ENCODE measurements at places on chromosomes 13 and 19.
A peak's percentile ranks its signal among the peaks of the same experiment; 100 is the strongest.

DNA sequence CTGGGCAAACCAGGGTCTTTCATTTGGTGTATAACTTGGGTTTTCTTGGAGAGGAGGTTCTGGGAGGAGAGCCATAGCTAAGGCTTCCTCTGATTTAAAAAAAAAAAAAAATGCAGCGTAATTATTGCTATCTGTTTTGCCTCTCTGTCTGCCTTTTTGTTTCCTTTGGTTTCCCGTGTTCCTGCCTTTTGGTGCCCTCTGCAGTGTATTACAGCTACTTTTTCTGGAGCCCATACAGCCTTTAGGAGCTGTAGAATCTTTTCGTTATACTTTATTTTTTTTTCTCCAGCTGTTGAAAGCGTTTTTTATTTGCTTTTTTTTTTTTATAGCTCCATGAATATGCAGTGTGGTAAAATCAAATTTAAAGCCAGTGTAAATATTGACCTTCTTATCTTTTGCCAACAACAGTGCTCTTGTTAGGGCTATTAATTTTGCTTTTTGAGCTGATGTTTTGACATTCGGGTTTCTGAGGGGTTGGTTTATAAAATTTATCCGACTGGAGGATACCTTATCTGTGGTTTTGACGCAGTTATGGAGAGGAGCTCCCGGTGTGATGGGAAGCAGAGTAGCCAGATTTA lies 38.1 kb downstream of the ZNF493 start:
- no peak for DNase-seq

DNA sequence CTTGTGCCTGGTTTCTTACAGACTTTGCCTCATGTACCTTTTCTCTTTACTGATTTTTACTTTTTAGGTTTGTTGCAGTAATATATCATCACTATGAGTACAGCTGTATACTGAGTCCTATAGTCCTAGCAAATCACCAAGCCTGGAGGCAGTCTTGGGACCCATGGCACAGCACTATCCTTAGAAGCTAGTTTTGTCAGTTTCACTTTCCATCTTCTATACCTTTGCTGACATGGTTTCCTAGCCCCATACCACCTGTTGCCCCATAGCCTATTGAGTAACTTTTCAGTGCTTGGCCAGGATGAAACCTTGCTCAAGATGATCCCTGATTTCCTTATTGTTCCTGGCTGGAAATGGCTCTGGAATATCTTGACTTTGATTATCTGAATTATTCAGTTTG lies 826.4 kb downstream of the GPC5 start:
- no peak for DNase-seq

- no peak for DNase-seq
Measured at GRCh38 chr13:72798817-72799216, 16.9 kb downstream of the PIBF1 start.

DNA sequence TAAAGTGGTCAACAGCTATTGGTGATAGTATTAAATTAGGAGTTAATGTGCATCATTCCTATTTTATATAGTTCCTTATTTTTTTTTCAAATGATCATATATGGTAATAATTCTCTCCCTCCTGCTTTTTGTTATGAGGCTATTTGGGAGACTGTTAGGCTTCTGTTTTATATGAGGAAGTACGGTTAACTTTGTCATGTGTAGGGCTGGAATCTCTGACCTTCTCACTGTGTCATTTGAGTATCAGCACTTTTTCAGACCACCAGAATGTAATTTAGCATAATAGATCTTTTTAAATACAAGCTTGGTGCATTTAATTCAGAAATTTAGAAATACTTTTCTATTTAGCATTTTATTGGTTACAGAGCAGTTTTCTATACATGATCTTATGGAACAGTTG lies 7.7 kb downstream of the DGKH start:
- DNase-seq: no peak

DNA sequence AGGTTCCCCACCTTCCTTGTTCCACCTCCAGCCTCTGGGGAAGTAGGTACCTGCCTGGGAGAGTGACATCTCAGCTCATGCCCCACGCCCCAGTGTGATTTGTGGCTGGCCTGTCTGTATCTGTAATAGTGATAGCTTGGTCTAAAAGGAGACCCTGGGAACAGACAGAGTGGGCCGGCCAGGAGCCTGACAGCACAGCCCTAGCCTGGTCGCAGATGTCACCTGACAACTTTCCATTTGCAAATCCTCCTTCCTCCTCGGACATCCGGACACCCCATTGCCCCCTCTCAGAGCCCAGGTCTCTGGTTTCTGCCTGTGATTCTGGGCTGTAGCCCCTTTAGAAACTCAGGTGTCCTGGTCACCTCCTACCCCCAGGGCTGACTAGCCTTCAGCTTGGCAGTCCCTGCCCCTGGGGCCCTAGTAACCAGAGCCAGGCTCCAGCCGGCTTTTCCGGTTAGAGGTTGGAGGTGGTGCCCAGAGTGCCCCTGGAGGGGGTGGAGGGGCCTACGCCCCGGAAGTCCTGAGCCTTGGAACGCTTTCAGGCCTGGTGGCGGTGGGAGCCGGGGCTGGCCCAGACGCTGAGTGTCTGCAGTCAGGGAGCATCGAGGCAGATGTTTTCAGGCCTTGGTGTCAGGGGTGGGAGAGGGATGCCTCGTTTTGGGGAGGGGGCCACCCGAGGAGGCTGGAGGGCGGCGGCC lies 6.5 kb downstream of the LRRC8E start:
- no peak for DNase-seq

DNA sequence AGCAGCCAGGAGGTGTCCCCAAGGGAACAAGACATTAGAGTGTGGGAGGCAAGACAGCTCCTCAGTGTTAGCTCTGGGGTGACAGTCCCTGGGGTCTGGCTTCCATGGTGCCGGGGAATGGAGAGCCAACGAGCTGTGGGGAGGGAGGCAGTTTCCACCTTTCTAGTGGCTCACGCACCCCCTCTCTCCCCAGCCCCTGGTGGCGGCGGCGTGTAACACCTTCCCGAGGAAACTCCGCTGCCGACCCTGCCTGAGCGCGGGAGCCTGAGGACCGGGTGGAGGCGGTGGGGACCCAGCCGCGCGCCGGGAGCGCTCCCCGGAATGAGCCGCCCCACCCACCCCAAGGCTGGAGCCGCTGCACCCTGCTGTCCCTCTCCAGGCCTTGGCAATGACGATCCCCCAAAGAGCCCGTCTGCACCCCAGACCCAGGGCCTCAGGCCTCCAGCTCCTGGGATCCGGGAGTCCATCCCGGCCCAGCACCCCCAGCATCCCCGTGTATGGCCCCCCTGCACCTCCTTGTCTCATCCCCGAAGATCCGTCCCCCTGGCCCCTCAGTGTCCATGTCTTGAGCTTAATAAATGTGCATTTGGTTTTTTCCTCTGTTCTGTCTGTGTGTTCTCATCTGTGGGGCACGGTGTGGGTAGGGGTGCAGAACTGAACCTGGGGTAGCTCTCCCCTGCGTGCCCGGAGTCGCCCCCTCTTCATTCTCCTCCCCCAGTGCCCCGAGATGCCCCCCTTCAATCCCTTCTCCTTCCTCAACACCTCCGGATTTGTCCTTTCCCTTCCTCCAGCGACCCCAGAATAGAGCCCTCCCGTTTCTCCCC lies 622 bp upstream of the FXYD5 start:
- no peak for DNase-seq

GRCh38 chr13:98470920-98471319 lies 106.0 kb downstream of the STK24 start:
- DNase-seq: no peak

GRCh38 chr19:28710278-28710677 lies 502.7 kb downstream of the UQCRFS1 start:
- no peak for DNase-seq

GRCh38 chr19:9565900-9566705 lies 18.2 kb downstream of the ZNF121 start:
- DNase-seq: no peak

DNA sequence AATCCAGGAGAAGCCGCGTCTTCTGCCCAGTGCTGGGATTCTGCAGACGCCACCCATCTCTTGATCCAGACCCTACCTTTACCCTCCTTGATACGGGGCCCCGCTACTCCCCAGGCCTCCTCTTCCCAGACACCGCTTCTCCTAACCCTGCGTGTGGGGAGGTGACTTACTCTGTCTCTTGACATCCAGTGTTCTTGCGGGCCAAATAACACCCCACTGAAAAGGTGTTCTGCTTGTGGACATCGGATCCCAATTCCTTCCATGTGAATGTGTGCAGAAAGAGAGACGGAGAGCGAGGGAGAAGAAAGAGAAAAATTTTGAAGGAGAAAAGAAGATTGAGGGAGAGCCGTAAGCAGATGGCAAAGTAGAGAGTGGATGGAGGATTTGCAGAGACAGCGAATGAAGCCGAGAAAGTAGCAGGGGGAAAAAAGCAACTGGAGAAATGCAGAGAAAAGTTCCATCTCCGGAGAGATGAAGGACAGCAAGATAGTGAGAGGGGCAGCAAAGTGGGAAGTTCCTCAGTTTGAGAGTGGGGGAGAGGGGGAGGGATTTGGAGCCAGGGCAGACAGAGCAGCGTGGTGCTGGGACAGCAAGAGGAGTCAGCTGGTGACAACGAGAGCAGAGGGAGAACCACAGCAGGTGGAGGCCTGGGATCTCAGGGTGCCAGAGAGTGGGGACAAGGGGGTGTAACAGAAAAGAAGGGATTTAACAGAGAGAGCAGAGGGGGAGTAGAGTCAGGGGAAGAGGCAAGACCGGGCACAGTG lies 814 bp downstream of the ZNF480 start:
- no peak for DNase-seq

DNA sequence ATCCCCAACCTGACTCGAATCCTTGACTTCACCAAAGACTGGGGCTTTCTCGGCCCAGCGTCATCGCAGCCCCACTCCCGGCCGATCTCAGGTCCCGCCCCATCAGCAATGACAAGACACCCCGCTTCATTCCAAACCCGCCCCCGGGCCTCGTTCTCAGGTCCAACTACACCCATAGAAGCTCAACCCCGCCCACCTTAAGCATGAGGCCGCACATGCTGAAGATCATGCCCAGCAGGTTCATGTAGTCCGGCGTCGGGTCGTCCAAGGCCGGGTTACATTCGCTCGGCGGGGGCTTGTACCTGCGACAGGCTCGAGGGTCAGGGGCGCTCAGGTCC lies 2.3 kb downstream of the WDR83 start:
- no peak for DNase-seq

- DNase-seq: no peak
Measured at GRCh38 chr19:11576227-11576626, 1.2 kb downstream of the ACP5 start.

DNA sequence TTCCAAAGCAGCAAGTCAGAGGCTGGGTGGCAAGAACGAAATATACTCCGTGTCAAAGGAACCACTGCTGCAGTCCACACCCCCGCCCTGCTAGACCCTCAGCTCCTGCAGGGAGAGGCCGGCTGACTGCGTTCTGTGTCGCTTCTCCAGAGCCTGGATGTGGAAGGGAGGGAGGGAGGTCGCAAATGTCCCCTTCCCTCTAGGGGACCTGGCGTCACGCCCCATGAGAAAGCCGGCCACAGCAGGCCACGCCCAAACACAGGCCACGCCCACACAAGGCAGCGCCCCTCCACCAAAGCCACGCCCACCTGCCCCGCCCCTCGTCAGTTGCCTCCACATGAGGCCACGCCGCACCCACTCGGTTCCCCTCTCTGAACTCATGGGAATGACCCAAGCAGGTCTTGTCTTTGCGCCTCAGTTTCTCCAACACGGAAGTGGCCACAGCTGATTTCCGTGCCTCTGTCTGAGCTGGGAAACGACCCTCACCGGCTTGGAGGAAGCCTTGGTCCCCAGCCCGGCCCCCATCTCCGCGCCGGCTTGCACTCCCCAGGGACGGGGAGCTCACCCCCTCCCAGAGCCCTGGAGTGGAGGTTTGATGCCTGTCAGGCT lies 38.4 kb upstream of the TCF3 start:
- DNase-seq: no peak

DNA sequence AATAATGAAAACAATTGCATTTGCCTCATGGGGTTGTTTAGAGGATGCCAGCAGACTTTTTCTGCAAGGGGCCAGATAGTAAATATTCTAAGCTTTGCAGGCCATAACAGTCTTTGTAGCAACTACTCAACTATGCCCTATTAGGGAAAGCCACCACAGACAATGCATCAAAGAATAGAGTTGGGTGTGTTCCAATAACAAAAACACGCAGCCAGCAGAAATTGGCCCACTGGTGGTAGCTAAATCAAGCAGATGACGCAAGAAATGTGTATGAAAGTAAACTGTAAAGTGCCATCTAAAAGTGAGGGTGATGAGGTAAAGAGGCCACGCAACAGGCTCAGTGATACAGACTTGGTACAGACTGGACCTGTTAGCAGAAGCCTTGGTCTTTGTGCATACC lies 75.2 kb upstream of the SIAH3 start:
- no peak for DNase-seq

DNA sequence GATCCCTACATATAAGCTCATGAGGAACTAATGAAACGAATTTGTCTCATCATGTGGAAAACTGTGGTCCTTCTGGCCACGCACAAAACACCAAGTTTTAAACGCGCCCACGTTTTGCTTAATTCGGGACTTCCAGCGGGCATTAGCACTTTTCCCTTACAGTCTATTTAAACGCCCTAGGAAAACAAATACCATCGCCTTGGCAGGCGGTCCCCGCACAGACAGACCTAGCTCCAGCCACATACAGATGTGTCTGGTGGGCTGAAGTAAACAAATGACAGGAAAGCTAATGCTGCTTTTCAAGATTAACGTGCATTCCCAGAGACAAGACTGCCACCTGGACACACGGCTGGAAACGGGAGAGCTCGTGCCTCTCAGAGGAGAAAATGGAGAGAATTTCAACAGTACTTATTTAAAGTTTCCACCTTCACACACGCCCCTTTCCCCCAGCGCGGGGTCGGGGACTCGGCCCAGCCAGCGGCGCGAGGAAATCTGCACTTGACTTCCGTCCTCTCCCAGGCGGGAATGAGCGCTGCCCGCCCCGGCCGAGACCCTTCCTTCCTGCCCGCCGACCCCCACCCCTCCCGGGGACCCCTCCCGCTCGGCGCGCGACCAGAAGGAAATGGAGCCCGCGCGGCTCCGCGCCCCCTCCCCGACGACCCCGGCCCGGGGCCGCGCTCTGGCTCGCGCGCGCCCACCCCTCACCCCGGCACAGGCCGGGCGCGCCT lies 931 bp downstream of the USP12 start:
- no peak for DNase-seq

DNA sequence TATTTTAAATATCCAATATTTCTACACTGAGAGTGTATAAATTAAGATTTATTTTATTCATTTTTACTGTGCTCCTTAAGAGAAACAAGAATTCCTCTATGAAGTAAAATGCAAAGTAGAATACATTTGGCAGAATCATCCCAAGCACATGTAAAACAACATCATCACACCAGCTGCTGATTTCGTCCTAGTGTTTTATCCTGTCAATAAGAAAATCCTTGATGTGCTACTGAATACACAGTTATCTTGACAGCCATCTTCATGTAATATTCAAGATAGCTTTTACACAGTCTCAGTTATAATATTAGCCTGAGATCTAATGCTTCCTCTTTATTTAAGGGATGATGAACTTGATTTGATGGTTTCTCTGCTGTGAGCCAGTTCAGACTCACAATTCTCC lies 282.4 kb downstream of the MZT1 start:
- DNase-seq: no peak

- peak; percentile 13 for DNase-seq
Measured at GRCh38 chr13:52010890-52011631, at the start of gene ATP7B. Gene ATP7B (minus strand): TSS chr13:52011450. CDS start chr13:52011337, 113 bp downstream.

- DNase-seq: no peak
Measured at GRCh38 chr19:9456018-9456689, 20.8 kb upstream of the ZNF266 start.

- DNase-seq: no peak
Measured at GRCh38 chr13:50531917-50532899, 311.3 kb downstream of the DLEU7 start.
